ENCODE measurements at places on chromosomes 12 and 14.

- no peak for DNase-seq
Observed at GRCh38 chr12:111150360-111150759, 218.5 kb downstream of the PHETA1 start.

DNA sequence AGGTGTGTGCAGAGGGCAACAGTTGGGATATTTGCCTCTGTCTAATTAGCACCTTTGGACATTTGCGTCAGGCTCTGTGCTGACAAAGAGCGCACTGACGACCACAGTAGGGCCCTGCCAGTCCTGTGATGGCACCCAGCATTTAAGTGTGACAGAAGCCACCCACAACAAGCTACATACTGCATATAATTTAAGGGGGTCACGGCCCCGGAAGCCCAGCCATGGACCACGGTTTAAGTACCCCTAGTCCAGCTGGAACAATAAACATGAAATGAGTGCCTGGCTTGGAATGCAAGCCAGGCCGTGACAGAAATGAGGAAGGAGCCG lies 16.8 kb upstream of the DYNC1H1 start:
- DNase-seq: no peak

- peak; percentile 75 for DNase-seq
Observed at GRCh38 chr14:70073924-70074566, 114.7 kb downstream of the SLC8A3 start.

GRCh38 chr12:39771456-39771855 lies 151.9 kb upstream of the ABCD2 start:
- DNase-seq: no peak

DNA sequence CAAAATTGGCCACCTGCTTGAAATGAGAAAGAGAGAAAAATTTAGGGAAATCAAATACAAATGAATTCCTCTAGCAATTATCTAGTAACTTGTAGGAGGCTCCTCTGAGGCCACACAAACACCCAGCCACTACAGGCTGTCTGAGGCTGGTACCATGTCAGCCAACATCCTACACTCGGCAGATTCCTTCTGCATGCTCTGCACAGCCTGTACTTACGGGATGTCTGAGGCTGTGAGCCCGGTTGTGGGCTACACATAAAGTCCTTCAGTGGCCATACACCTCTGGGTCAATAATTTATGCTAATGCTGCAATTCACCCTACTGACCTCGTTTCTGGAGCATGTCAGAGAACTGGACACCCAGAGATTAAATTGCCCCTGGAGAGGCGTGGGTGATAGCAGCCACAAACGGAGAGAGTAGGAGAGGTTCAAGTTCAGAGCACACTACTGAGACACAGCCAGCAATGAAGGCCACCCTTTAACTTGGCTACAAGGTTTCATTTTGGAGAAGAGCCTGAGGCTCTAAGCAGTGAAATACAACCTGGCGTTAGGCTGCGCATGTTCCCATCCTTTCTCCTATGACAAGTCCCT lies 28.9 kb downstream of the WSCD2 start:
- DNase-seq: no peak

DNA sequence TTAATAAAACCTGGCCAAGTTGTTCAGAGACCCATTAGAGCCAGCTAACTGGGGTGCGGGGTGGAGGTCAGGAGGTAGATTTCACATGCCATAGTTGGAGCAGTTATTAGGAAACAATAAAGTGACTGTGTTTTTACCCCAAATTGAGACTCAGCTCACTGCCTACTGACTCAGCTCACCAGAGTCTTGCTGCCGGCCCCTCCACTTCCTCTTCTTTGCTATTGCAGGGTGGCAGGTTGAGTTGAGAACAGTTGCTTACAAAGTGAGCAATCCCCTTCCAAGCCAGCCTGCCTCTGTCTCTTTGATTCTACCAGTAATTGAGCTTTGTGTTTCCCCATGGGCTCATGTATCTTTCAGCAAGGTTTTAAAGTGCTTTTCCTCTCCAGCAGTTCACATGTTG lies 12.9 kb downstream of the ST8SIA1 start:
- DNase-seq: peak; percentile 16

GRCh38 chr14:87866116-87866515 lies 126.9 kb downstream of the GALC start:
- DNase-seq: no peak

GRCh38 chr12:823028-823698 lies 70.8 kb downstream of the WNK1 start:
- no peak for DNase-seq

- no peak for DNase-seq
Observed at GRCh38 chr14:35262436-35262835, 29.7 kb upstream of the PSMA6 start.

- no peak for DNase-seq
Observed at GRCh38 chr12:3896356-3896755, 23.2 kb upstream of the PARP11 start.

DNA sequence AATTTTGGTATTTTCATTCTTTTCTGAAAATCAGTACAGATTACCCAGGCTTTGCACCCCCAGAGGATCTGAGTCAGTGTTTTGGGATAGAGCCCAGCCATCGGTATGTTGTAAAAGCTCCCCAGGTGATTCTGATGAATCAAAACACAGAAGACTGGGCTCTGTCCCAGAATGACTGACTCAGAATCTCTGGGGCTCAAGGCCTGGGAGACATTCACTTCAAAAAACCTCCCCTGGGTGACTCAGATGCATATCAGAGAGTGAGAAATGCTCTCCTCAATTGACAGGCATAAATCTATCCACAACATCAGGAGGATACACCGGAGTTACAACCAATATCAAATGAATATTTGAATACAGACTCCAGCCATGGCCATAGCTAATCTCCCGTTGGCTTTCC lies 32.6 kb downstream of the SLC35F4 start:
- DNase-seq: no peak

DNA sequence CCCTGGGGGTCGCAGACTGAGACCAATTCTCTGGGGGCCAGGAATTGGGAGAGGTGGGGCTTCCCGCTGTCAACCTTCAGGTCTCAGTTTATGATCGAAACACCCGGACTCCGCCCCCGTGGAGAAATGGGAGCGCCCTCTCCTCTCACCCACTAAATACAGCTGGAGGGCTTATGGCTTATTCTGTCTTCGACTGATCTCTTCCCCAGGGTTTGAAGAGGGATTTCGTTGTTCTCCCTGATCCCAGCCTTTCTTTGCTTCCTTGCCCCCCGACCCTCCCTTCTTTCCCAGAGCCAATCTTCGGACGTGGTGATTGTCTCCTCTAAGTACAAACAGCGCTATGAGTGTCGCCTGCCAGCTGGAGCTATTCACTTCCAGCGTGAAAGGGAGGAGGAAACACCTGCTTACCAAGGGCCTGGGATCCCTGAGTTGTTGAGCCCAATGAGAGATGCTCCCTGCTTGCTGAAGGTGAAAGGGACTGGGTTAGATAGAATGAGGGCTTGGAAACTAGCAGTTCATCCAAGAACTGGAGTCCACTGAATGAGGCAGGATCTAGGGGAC lies 607 bp downstream of the OS9 start:
- no peak for DNase-seq

GRCh38 chr12:62533755-62534107 lies 67.1 kb downstream of the MON2 start:
- no peak for DNase-seq
